Calu3 (cell line): ENCODE measurements at places on chromosomes 5 and 9. TPM values are rescaled to one million over a fixed set of nuclear protein-coding genes. Genes with fewer than 3 reads are reported as not detected.
A peak's percentile ranks its signal among the peaks of the same experiment; 100 is the strongest.

DNA sequence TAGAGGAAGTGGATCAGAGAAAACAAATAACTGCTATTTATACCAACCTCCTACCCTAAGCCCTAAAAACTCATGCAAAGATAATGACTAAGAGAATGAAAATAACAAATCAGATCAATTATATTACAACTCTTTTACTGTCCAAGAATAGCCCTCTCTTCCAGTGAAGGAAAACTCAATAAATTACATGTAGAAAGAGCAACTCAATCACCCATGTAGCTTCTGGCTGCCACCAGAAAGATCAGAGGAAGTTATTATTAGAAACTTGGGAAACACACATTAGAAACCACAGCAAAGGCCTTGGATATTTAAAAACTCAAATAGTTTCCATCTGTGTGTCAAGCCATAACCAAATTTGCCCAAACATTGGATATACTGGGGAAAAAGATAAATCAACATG is 134.0 kb upstream of the TARS1 start:
- no peak for DNase-seq

The SMIM3 gene
- 6.9 and 8.4 TPM in 2 replicates for total RNA-seq

The BHMT2 gene
- not detected in 2 replicates for total RNA-seq

GRCh38 chr5:159310511-159310910 is 19.8 kb downstream of the IL12B start:
- peak; percentile 36 for DNase-seq

- peak; percentile 19 for DNase-seq
Observed at GRCh38 chr9:35729700-35730485, 2.1 kb downstream of the TLN1 start.
